Activated T-helper 2 cell treated with anti-CD3 and anti-CD28 coated beads, Interferon-gamma antibody, Interleukin-2, Interleukin-4, amounts not matched to agents 10 μg/mL and 5 μg/mL and 100 μg/mL, durations not matched to agents 14 hours and 24 hours and 36 hours (primary cell): ENCODE measurements at places on chromosomes 2 and 18. TPM values are rescaled to one million over a fixed set of nuclear protein-coding genes. Genes with fewer than 3 reads are reported as not detected.
A peak's percentile ranks its signal among the peaks of the same experiment; 100 is the strongest.

GRCh38 chr2:28338046-28338817 lies 54.4 kb upstream of the FOSL2 start:
- no peaks in the 10 kb centered on the region for H3K27me3 ChIP-seq
- no peaks in the 10 kb centered on the region for H3K36me3 ChIP-seq
- H3K4me1 ChIP-seq = no peaks in the 10 kb centered on the region
- H3K4me3 ChIP-seq = no peak overlapping the region

DNA sequence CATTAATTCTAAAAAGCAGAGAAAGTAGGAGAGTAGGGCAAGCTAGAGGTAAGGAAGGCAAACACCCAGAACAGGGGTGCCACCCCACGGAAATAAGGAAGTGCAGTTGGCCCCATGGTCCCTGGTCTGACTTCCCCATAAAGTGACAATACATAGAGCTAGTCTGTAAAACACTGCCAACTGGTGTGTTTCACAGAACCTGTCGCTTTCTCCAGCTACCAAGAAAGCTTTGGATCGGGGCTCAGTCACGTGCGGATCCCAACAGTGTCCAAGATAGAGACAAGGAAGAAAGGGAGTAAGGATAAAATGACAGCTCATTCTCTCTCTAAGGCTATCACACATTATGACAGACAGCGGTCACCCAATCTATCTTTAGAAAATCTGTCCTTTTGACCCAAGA lies 36.4 kb downstream of the TBC1D8 start:
- no peak overlapping the region for H3K4me3 ChIP-seq
- no peaks in the 10 kb centered on the region for H3K4me1 ChIP-seq
- H3K27me3 ChIP-seq = peaks cover 5% of the 10 kb centered on the region
- no peaks in the 10 kb centered on the region for H3K36me3 ChIP-seq

- H3K4me1 ChIP-seq = peaks cover 12% of the 10 kb centered on the region
- peak; percentile 12 for DNase-seq
- H3K4me3 ChIP-seq = no peak overlapping the region
- peaks cover 6% of the 10 kb centered on the region for H3K27me3 ChIP-seq
- H3K27ac ChIP-seq = peak overlapping the region; percentile 34
Observed at GRCh38 chr2:206361407-206362045, 81.8 kb upstream of the ADAM23 start.

GRCh38 chr2:78561876-78562275 lies 463.6 kb upstream of the REG3G start:
- H3K27me3 ChIP-seq = no peaks in the 10 kb centered on the region
- H3K36me3 ChIP-seq = no peaks in the 10 kb centered on the region
- H3K27ac ChIP-seq = no peak overlapping the region
- H3K4me1 ChIP-seq = no peaks in the 10 kb centered on the region

DNA sequence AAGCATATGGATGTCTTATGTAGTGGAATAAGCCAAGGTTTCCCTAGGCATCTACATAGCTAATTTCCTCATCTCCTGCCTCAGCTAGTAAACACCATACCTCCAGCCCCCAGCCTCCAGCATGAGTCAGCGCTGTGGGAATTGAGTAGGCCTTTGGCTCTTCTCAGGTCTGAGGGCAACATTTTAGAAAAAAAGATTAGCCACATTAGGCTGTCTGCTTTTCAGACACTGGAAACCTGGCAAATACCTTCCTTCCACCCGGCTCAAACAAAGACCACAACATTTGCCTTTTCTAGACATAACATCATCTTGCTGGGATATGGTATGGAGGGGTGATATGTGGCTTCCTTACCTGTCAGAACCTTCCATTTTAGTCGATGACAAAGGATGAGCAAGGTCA lies 6.1 kb upstream of the CCDC195 start:
- H3K4me3 ChIP-seq = no peak overlapping the region
- no peak for DNase-seq
- H3K36me3 ChIP-seq = no peaks in the 10 kb centered on the region
- no peaks in the 10 kb centered on the region for H3K4me1 ChIP-seq
- no peak overlapping the region for H3K27ac ChIP-seq
- no peaks in the 10 kb centered on the region for H3K27me3 ChIP-seq

The RFX8 gene
- total RNA-seq = 1.3 and 1.6 TPM in 2 replicates

GRCh38 chr2:187573722-187574121 lies 19.5 kb upstream of the TFPI start:
- no peak overlapping the region for H3K4me3 ChIP-seq
- no peaks in the 10 kb centered on the region for H3K36me3 ChIP-seq
- H3K27me3 ChIP-seq = peaks cover 7% of the 10 kb centered on the region
- DNase-seq = no peak
- H3K4me1 ChIP-seq = no peaks in the 10 kb centered on the region

The VWA3B gene
- not detected in 2 replicates for total RNA-seq
